ENCODE measurements at places on chromosomes 16 and 17.

- DNase-seq = no peak
Measured at GRCh38 chr17:9241371-9241712, 220.0 kb downstream of the NTN1 start.

- DNase-seq = no peak
Measured at GRCh38 chr17:56723421-56723820, 110.3 kb downstream of the C17orf67 start.

DNA sequence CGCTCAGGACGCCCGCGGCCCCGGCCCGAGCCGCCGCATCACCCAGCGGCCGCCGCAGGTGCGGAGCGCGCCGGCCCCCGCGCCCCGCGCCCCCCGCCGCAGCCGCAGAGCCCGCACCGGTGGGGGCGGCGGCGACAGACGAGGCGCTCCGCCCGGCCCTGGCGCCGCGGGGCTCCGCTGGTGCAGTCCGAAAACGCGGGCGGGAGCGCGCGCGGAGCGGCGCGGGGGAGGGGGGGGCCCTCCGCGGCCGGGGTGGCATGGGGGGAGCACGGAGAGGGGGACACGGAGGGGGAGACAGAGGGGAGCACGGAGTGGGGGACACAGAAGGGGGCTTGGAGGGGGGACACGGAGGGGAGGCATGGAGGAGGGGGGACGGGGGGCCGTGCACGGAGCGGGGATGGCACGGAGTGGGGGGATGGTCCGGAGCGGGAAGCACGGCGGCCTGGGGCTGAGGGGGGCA is at the start of gene AATK:
AATK (minus strand) TSS at position 189 of the 460 bp plus-strand sequence. CDS start 229 bp downstream, outside the sequence.
- peak; percentile 21 for DNase-seq

DNA sequence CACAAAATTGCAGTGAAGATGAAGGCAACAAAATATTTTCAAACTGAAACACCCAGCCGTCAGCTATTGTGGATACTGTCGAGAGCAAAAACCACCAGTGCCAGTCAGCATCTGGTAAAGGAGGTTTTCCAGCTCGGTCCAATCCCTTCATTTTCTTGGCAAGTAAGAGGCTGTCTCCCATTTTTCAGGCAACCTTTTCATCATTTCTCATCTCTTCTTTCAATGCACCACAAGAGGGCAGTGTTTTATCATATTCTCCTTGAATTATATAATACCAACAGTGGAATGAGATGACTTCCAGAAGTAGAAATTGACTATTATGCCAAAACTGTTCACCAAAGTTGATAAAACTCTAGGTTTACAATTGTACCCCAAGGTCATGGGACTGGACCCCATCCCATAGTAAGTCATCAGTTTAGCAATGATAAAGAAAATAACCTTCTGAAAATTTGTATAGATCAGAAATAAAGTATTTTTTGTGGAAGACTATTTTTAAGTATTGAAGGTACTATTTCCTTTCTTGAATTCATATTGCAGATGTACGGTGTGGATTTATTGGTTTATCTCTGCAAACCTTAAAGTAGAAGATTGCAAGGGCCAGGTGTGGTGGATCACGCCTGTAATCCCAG is 16.8 kb downstream of the NQO1 start:
- DNase-seq = no peak

GRCh38 chr17:51133365-51133764 is 12.7 kb upstream of the SPAG9 start:
- DNase-seq = no peak

GRCh38 chr16:21599122-21600030 is at the start of gene METTL9:
Gene METTL9, plus strand, starts transcription at chr16:21599577. Its CDS starts 157 bp downstream, at chr16:21599734.
- peak; percentile 94 for DNase-seq

All from activated naive CD4-positive, alpha-beta T cell treated with anti-CD3 and anti-CD28 coated beads, Interleukin-2, amount 50 U/mL, for 16 hours (primary cell).